ENCODE measurements at places on chromosomes 1 and 21. TPM values are rescaled to one million over a fixed set of nuclear protein-coding genes. Genes with fewer than 3 reads are reported as not detected.

DNA sequence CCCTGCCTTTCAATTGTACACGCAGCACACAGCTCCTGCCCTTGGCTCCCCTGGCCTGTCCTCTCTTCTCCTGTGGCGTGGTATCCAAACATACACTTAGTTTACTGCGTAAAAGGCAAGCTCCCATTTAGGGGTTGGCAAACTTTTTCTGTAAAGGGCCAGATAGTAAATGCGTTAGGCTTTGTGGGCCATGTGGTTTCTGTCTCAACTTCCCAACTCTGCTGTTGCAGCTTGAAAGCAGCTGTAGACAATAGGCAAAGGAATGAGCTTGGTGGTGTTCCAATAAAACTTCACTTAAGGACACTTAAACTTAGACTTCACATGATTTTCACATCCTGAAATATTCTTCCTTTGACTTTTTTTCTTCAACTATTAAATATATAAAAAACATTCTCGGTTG, 63.3 kb downstream of the RHOU start:
- DNase-seq = no peak

DNA sequence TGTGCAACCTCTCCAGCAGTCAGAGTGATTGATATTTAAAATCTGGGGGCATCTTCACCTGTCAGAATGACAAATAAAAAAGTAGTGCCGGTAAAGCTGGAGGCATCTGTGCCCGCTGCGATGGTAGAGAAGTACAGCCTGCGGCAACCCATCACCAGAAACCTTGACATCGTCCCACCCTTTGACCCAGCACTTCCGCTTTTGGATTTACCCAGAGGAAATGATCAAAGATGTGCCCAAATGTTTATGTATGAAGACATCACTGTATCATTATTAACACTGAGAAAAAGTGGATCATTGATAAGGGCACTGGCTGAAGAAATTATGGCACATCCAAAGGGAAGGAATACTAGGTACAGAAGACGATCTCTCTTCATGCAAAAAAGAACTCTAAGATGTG, 96.0 kb downstream of the PGBD5 start:
- DNase-seq = no peak

DNA sequence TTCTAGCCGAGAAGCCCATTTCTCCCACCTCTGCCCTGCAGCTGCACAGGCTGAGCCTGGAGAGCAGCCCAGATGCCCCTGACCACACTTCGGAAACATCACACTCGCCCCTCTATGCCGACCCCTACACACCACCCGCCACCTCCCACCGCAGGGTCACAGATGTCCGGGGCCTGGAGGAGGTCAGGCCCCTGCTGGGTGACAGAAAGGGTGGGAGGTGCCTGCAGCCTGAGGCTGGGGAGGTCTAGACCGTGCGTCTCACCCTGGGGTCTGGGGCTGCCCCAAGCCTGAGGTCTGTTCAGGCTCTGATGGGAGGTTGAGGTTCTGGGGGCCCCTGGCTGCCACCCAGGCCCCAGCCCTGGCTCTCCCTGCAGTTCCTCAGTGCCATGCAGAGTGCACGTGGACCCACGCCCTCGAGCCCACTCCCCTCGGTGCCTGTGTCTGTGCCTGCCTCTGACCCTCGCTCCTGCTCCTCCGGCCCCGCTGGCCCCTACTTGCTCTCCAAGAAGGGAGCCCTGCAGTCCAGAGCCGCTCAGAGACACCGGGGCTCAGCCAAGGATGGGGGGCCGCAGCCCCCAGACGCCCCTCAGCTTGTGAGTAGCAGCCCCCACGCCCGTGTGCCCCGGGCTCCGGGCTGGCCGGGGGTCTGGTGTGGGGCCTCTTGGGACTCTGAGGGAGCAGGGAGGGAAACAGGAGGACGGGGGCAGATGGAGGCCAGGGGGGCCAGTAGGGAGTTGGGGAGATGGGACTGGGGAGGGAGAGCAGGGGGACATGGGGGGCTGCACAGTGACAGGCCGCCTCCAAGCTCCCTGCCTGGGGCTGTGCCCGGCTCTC, 7.4 kb downstream of the PLEKHN1 start:
- DNase-seq = no peak

GRCh38 chr1:179971563-179972496, 17.2 kb downstream of the CEP350 start:
- no peak for DNase-seq

DNA sequence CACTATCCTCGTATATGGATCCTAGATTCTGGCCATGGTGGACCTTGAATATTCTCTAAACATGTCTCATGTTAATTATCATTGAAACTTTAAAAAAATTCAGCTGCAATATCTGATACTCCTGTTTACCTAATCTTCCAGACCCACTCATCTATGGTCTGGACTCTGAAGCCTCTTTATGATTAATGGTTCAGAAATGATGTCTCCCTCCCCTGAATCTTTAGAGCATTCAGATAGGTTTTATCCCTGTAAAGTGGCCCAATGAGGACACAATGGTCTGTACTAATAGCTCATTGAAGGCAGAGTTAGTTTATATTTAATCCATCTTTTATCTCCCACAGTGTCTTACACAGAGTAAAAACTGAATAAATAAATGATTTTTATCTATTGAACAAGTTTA, 53.0 kb upstream of the DUSP10 start:
- DNase-seq = no peak

- no peak for DNase-seq
Observed at GRCh38 chr1:234760303-234760723, 150.3 kb upstream of the IRF2BP2 start.

- no peak for DNase-seq
Observed at GRCh38 chr1:159040206-159040605, 30.5 kb downstream of the IFI16 start.

MCOLN3 gene
- total RNA-seq = 16.4 TPM

GRCh38 chr1:57204091-57204490, 219.8 kb downstream of the DAB1 start:
- DNase-seq = no peak

C4BPA gene
- 17.2 TPM for total RNA-seq

DNA sequence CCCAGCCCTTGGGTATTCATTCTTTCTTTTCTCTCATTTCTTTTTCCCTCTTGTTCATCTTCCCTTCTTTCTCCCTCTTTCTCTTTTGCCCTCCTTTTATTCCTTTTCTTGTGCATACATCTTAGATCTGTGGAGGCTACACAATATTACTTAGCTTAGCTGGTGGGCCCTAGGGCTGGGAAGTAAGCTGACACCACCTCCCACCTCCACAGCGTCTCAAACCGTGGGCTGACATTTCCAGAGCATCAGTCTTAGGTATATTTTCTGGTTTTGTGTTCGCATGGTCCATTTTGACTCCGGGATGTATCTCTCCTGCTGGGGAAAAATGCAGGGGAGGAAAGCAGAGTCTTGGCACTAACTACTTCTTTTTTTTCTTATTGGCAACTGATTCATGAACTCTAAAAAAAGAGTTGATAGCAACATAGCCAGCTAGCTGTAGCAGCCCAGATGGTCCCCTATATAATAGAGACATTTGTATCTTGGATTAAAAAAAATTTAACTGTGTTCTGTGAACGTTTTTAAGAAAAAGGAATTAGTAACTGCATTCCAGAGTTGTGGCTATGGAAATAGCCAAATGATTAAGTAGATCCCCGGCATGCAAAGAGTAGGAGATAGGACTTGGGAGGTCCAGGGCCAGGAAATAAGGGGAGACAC, 15.5 kb downstream of the CNIH3 start:
- DNase-seq = no peak

DNA sequence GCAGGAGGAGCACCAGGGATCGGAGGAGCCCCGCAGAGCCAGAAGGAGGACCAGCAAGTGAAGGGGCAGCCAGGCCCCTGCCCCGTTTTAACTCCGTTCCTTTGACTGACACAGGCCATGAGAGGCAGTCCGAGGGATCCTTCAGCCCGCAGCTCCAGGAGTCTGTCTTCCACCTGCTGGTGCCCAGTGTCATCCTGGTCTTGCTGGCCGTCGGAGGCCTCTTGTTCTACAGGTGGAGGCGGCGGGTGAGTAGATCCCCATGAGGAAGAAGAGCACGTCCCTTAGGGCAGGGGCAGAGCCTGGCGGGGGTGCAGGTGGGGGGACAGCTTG, 13.3 kb downstream of the CSF1 start:
- DNase-seq = no peak

- DNase-seq = no peak
Observed at GRCh38 chr1:184021728-184022127, 15.8 kb downstream of the COLGALT2 start.

MTR gene
- total RNA-seq = 23.8 TPM

DNA sequence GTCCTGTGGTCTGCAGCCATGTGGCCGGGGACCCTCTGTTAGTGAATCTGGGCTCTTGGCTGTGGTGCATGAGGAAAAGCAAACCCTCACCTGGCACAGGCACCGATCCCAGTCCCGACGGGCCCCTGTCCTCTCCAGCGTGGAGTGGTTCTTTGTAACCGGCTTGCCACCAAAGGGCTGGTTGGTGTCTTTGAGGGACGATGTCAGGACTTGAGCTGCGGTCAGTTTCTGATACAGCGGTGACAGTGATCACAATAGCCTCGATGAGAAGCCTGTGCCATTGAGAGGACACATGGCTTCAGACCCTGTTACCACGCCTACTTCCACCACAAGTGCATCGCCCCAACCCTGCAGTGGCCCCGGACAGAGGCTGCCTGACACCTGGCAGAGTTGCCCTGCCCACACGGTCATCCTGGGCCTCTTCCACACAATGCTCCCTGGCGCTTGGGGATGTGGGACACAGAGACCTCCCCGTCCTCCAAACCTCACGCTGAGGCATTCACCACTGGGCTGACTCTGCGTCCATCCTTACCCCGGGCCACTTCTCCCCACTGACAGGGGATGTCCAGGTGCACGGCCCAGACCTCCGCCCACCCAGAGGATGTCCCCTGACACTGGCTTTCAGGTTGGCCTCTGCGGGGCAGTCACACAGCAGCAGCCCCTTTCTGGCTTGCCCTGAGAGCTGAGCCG, 18.8 kb upstream of the ACTRT2 start:
- DNase-seq = no peak

DNA sequence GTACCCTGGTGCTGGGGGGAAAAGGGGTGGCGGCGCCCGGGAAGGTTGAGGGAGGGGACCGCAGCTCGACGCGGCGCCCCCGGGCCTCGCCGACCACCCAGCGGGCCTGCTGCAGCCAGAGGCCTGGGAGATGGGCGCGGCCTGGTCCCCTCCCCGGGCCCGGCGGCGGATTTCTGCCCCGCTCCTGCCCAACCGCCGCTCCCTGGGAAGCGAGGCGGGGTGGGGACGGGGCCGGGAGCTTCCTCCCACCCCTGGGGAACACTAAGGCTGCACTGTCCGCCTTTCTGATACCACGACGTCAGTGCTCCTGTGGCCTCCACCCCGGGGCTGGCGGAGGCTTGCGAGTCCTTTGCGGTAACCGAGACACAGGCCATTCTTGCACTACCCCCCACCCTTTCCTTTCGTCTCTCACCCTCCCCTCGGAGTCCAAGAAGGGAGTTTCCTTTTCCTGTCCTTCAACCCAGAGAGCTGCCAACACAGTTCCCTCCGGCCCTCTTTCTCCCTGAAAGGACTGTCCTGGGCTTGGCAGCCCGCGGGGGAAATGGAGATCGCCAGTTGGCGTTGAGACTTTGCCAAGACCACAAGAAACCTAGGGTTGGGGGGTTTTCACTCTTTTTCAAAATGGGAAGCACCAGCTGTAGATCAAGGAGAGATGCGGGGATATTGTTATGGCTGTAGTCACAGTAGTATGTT, 742 bp downstream of the SH3GLB1 start:
- DNase-seq = peak; percentile 73

GRCh38 chr1:177310326-177310725, 139.6 kb downstream of the BRINP2 start:
- no peak for DNase-seq

Data from hepatocyte (in vitro differentiated cells).